GM04503 (cell line): ENCODE measurements at places on chromosomes 2 and 18.

DNA sequence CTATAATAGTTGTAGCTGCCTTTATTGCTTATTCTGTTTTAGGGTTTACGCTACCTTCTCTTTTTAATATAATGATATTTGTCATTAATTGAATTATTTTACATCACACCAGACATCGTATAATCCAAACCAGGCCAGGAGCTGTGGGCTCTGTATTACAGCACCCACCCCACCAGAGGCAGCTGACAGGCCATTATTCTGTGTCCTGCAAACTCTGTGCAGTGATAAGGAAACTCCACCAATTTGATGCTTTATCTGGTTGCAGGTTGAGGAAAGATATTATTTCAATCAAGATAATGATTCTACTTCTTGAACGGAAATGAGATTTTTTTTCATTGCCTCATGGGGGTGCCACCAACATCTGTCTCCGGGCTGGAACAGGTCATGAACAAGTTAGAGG, 227.3 kb downstream of the ZBTB7C start:
- DNase-seq = no peak

DNA sequence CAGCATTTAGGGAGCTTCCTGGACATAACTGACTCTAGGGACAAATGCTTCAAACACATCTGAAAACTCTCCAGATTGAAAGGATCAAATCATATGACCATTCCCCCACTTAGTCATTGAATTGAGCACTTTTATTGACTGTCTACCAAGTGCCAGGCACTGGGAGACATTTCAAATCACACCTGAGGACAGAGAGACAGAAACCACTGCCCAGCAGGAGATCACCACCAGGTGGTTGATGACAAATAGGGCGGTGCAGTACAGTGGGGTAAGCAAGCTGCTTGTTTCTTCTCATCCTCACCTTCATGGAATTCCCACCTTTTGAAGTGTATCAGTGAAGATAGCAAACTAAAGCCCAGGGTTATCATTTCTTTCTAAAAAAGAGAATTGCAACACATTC, 19.0 kb upstream of the CXCR4 start:
- DNase-seq = no peak

DNA sequence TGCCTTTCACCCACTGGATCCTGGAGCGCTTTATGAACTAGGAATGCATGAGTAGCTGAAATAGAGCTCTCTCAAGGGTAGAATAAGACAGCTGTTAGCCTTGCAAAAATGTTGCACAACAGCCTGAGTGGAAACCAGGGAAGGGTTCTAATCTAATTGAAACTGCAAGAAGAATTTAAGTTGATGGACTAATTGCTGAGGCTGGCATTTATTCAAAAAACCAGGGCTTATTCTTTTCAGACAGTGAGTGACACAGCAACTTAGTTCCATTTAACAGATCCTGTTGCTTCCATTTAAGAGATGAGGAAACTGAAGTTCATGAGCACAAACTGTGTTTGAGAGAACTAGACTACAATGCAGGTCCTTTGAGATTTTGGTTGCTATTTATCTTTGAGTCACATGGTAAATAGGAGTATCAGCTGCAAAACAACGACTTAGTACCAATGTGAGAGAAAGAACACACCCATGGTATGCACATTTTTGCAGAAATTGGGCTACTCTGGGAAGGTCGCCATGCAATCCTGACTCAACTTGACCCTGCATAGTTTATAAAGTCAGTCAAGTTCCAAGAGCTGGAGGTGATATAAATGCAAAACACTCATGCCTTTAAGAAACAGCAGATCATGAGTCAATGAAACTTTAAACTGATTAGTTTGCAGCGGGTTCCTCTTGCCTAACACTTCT, 76.4 kb upstream of the PARD3B start:
- peak; percentile 98 for DNase-seq

- DNase-seq = peak; percentile 12
These were observed 34.4 kb upstream of the CYP27C1 start for GRCh38 chr2:127254386-127254981.

DNA sequence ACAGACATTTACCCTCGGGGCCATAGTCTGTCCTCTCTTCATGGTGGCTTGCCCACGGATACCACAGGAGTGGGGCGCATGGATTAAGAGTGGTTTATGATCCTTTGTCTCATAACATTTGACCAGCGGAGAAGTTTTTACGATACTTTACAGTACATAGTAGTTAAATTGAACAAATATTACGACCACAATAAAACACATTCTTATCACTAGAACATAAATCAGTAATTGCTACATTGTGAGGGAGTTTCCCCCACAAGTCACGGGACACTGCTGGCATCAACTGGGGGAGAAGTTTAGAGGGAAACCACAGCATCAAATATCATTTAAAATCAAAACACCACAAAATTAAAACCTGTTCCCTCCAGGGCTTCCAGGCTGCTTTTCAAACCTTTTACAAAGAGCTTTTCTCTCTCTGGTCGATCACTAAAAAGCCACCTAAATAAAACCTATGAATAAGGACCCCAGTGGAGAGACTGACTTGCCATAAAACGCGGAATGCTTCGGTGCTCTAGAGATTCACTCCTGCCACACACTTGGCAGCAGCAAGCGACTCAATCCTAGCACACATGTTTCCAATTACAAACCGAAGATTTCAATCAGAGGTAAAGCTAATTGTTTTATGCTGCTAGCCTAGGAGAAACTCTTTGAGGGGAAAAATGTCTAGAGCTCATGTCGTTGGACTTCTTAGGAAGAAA, 173.7 kb upstream of the HNRNPA3 start:
- DNase-seq = no peak

DNA sequence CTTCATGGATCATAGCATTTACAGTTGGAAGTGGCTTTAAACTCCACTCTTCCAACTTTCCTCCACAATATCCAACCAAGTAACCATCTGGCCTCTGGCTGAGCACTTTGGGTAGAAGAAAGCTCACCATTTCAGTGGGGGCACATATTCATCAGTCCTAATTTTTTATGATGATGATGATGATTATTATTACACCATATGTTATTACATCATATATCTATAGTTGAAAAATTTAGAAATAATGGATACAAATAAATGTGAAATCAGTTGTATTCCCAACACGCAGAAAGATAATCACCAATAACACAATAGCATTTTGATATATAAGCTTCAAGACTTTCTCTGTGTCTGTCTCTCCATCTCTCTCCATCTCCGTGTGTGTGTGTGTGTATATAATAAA, 26.6 kb upstream of the ZCCHC2 start:
- no peak for DNase-seq
